Amniotic epithelial cell (primary cell): ENCODE measurements at places on chromosomes 2 and 18.

DNA sequence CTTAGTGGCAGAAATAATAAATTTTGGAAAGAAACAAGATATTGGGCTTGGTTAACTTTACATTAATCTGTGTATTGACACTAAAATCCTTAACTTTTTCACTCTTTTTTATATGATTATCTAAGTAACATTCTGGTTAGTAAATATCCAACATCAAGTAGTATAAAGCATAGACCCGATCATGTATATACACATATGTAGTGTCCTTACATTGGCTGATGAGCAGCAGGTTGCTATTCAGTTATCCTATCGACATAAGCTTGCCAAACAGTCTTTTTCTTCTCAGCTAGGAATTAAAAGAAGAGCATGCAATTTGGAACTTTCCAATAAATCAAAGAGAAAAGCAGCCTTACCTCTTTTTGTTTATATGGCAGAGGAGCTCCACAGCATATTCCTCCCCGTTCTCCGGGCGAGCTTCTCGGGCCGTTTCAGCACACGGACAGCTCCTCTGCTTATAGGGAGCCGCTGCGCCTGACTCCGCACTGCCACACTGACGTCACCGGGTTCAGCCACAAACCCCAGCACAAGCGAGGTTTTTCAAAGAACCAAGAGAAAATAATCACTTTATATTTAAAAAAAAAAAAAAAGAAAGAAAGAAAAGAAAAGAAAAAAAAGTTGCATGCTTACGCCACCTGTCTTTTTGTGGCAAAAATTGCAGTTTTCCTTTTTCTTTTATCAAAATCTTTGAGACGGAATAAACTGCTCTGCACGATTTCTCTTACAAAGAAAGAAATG, at the start of gene SCG2:
TSS of gene SCG2 (minus strand) at position 430 of the 735 bp plus-strand sequence. CDS start 3,079 bp downstream, outside the sequence.
- DNase-seq, result peak; percentile 92

- DNase-seq, result no peak
Measured at GRCh38 chr18:34695310-34695709, 14.8 kb upstream of the DTNA start.

GRCh38 chr2:195793881-195794280, 136.9 kb downstream of the SLC39A10 start:
- DNase-seq, result no peak

GRCh38 chr2:62956651-62957050, 94.0 kb upstream of the OTX1 start:
- DNase-seq, result no peak

GRCh38 chr2:45898819-45899218, 247.3 kb downstream of the PRKCE start:
- DNase-seq, result no peak

DNA sequence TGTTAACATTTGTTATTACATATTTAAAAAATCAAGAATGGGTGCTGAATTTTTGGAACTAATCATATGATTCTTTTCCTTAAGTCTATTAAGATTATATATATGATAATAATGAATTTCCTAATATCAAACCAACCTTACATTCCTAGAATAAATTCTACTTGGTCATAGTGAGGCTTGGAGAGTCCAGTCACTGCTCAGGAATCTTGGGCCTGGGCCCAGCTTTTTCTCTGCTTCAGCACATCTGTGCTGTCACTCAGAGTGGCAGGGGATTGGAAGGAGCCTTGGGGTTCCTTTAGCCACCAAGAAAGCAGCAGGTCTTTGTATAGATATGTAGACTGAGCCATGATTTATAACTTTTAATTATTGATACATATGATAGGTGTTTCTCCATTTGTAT, 19.9 kb upstream of the ZAP70 start:
- DNase-seq, result peak; percentile 39

GRCh38 chr2:204042401-204042800, 105.8 kb downstream of the ICOS start:
- no peak for DNase-seq

DNA sequence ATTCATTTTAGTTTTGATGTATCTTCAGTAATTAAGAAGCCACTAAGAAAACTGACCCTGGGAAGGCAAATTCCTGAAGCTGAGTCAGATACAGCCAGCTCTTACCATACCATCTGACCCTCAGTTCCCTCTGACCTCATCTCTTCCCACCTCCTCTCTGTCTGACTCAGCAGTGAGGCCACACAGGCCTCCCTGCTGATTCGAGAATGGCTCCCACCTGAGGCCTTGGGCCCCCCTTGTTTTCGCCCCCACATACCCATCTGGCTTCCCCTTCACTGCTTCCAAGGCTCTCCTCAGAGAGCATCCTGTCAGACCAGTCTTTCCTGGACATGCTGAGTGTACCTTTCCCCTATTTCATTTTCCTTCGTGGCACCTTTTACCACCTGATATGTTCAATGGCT, 71.0 kb upstream of the CYP1B1 start:
- DNase-seq, result peak; percentile 99

DNA sequence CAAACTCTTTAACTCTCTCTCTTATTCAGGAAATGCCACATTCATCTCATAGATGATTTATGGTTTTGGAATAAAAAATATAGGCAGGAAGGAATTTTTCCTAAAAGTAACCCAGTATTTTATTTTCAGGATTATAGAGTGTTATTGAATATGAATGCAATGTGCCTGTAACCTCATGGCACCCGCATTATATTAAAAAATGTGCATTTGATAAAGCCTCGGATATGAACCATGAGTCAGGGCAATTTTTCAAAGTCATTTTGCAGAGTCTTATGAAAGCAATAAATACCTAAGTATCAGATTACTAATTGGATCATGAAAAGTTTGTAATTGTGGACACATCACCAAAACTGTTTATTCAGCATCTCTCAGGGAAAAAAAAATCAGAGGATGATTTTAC, 573.8 kb downstream of the TSN start:
- DNase-seq, result no peak

- DNase-seq, result no peak
Measured at GRCh38 chr2:56170988-56171387, 12.8 kb upstream of the CCDC85A start.

DNA sequence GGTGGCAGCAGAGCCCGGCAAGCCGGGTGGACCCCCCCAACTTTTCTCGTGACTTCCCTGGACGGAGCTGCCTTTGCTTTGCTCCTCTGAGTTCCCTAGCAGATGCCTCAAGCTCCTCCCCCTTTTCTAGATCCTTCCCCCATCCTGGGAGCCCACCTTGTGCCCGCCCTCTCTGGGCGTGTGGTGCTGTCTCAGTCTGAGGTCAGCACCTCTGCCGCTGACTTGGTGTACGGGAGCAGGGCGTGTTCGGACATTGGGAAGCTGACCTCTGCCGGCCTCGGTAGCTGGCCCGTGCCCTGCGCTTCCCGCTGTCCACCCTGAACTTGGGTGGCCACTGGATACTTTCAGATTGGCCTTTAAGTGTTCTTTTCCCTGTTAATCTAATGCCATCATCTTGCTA, 19.6 kb upstream of the ESPNL start:
- DNase-seq, result no peak
